ENCODE measurements at places on chromosomes 5 and 9.

DNA sequence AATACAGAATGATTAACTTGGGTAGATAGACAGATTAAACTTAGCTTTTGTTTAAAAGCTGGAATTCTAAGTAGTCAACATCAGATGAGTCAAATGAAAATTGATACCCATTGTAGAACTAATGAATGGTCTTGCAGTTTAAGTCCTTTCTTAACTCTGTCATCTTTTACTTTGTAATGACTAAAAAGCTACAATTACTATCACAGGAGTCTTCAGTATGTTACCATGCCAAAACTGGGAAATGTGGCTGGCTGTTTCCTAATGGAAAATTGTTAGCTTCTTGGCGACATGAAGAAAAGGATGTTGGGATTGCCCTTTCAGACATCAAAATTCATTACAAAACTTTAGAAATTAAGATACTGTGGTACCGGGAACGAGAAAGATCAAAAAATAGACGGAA, 20.2 kb upstream of the ANXA1 start:
- no peak for DNase-seq

DNA sequence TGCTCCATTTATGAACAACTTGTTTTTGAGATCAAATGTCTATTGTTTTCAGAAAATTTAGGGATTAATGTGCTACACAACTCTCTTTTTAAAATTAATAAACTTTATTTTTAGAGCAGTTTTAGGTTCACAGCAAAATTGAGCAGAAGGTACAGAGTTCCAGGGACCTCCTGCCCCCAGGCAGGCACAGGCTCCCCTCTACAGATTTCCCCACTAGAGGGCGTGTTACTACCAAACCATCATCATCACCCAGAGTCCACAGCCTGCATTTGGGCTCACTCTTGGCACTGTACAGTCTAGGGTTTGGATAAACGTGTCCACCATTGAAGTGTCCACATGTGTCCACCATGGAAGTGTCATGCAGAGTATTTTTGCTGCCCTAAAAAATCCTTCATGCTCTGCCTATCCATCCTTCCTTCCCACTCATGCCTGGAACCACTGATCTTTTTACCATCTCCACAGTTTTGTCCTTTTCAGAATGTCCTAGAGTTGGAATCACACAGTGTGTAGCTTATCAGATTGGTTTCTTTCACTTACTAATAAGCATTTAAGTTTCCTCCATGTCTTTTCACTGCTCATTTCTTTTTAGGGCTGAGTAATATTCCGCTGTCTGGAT, 61.7 kb downstream of the MRPL36 start:
- no peak for DNase-seq

- no peak for DNase-seq
Observed at GRCh38 chr5:74206579-74207550, 433.7 kb downstream of the ENC1 start.

- DNase-seq, result no peak
Observed at GRCh38 chr5:30239331-30240022, 954.0 kb upstream of the CDH6 start.

GRCh38 chr9:75499812-75500211, 390.7 kb upstream of the PCSK5 start:
- DNase-seq, result no peak

DNA sequence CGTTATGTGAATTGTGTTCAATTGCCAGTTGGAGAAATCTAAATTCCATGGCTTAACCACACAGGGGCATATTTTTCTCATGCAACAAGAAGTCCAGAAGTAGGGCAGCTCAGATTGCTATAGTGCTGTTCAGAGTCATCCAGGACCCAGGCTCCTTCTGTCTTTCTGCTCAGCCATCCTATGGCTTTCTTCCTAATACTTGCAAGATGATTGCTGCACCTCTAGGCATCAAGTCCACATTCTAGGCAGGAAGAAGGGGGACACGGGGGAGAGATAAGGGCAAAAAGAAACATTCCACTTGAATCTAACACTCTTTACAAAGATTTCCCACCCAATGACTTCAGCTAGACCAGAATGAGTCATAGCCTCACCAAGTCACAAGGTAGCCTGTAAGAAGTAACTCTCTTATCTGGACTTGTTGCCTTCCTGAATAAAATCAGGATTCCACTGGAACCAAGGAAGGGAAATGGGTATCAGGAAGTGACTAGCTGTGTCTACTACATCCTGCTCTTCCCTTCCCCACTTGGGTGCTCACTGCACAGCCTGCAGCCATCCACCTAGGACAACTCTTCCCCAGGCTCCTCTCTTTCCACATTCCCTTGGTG, 5.3 kb downstream of the ERAP2 start:
- DNase-seq, result no peak

DNA sequence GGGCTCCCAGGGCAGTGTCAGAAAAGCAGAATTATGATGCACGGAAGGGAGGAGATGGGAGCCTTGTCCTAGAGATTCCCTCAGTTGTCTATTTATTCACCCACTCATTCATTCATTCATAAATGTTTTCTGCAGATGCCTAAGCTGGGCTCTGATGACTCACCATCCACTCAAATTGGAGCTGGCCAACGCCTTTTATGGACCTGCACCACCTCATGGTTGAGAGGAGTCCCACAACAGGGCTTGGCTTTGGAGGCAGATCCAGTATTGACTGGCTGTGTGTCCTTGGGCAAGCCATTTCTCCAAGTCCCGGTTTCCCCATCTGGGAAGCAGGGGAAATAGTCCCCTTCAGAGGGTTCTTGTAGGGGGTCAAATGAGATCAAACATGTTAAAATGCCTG, 227.8 kb downstream of the MELK start:
- DNase-seq, result no peak

DNA sequence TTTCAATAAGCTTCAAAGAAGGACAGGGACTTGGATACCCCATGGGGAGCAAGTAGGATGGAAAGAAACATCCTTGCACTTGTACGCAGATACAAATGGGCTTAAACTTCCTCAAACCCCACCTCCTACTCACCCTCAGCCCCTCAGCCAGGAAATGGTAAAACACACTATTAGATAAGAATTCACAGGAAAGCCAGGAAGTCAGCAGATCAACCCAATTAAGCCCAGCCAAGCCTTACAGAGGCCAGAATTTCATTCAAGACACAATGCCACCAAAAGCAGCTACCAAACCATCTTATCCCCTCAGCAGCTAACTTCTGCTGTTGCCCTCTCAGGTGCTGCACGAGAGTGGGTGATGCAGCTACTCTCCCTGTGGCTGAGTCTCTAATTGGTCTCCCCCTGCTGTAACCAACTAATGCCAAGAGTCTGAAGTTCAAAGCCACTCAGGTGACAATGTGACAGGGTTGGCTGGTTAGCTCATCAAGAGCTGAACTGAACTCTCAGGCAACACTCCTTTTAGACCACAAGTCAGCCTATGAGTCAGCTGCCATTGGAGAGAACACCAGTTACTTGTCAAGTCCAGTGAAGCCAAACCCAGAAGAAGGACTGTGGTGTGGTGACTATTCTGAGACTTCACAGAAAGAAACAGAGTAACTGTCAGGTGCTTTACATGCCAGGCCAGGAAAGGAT, 201.9 kb downstream of the ZNF608 start:
- no peak for DNase-seq

DNA sequence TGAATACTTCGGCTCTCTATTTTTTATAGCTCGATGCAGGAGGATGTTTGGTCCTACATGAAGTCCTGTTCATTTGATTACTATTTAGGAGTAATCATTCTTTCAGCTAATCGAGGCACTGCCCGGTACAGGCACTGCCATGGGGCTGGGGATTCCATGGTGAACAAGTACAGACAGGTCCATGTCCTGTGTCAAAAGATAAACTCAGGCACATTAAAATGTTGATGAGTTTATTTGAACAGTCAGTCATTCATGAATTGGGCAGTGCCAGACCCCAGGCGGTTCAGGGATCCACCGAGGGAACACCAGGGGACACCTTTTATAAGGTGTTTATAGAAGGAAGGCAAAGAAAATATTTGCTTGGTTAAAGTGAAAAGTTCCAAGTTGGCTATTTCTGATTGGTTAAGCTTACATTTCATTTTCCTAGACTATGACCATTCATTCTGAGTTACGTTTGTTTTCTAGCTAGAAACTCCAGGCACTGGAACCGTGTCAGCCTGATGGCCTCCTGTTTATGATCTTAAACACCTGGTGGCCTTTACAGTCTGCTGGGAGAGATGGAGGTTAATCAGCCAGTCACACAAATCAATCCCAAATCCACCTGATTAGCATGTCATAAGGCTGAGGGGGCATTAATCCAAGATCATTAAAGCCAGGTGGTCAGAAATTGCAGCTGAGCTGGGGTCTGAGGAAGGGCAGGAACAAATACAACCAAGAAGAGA, 47.0 kb upstream of the TDRD7 start:
- no peak for DNase-seq

- no peak for DNase-seq
Observed at GRCh38 chr9:108654566-108654965, 201.2 kb downstream of the ACTL7B start.

Measured in stimulated activated CD8-positive, alpha-beta memory T cell treated with anti-CD3 and anti-CD28 coated beads, Interleukin-2, amount 100 ng/mL, for 1 hour (primary cell).